ENCODE measurements at places on chromosomes 12 and 14.

DNA sequence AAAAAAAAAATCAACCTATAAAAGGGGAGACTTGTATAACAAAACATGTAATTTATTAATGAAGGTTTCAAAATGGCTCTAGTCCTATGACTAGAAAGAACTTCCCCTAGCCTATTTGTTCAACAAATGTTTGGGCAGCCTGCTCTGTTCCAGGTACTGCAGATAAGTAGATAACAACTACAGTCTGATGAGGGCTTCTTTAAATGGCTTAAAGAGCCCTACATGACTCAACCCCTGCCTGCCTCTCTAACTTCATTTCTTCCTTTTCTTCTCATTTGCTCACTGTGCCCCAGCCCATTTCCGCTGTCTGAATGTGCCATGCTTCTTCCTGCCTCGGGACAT is 21.5 kb downstream of the ALDH6A1 start:
- no peak for DNase-seq

DNA sequence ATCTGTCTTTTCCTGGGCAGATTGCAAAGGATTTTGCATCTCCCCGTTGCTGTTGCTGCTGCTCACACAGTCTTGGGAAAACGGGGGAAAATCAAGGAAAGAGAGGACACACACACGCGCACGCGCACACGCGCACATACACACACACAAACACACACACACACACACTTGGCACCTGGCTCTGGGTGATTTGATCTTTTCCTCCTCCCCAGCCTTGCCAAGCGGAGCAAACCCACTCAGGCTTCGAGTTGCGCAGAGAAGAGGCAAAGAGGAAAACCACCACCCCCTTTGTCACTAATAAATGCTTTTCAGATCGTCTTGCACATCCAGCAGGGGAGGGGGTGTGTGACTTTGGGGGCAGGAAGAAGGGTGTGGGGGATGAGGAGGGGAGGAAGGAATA is 965 bp upstream of the NOS1 start:
- no peak for DNase-seq

GRCh38 chr12:130849561-130850417 is 10.7 kb upstream of the STX2 start:
- no peak for DNase-seq

DNA sequence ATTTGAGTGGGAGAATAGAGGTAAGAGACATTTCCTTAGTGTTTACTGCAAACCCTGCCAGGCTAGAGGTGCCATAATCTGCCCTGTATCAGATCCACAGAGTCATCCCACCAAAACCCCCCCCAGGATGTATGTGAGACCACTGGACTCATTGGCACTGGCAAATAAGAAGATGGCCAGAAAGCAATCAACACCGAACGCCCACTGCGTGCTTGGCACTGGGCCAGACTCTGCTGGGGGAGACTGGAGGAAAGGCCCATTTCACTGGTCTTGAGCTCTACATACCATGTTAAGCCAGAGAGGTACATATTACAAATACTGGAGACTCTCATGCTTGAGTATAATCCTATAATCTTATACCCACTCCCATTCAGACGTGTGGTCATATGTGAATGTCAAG is 44.0 kb downstream of the SMUG1 start:
- no peak for DNase-seq

- no peak for DNase-seq
Measured at GRCh38 chr14:23925523-23926075, 28.0 kb upstream of the DHRS4 start.

DNA sequence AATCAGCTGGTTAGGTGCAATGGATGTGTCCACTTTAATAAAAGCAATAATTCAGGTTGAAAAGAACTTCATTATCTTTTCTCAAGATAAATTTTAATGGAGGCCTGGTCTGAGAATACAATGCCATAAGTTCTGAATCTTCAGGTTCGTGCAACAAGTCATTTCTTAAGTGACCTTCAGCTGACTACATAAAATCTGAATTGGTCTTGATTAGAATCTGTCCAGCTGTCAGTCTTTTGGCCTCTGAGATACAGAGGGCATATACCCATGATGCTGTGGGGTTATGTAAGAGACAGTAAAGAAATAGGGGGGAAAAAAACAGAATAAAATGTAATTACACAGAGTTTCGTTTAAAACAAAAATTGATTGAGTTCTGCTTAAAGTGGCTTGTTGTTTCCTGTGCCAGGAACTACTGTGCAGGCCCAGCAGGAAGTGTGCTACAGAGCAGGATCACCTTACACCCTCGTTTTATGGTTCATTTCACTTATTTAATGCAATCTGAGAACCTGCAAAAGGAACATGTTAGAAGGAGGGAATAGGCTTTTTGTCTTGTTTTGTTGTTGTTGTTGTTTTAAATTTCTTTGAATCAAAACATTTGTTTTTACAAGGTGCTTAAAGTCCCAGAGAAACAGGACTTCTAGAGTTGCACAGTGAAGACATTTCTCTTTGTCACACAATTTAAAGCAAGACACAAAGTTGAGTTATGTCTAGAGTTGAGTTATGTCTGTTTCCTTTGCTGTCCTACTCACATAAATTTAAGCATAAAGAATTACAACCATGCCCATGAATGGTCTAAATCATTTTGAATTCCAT is 64.2 kb downstream of the LGR5 start:
- DNase-seq, result no peak

DNA sequence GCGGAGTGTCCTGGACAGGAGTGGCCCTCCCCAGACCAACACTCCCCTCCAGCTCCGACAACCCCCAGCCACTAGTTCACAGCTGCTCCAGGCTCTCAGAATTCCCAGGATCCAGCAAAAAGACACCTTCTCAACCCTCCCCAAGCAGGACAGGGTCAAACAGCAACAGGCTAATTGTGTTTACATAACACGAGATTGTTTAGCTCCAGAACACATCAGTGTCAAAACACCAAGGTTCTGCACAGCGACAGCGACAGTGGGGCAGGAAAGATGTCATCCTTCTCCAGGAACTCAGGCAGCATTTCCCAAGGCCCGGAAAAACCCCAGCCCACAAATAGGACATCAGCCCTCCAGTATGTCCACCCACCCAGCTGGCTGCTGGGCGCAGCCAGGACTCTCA is 16.5 kb downstream of the ITPK1 start:
- no peak for DNase-seq

GRCh38 chr12:604956-605355 is 58.3 kb downstream of the NINJ2 start:
- DNase-seq, result no peak

GRCh38 chr14:34030864-34031263 is 80.0 kb upstream of the EGLN3 start:
- peak; percentile 53 for DNase-seq

DNA sequence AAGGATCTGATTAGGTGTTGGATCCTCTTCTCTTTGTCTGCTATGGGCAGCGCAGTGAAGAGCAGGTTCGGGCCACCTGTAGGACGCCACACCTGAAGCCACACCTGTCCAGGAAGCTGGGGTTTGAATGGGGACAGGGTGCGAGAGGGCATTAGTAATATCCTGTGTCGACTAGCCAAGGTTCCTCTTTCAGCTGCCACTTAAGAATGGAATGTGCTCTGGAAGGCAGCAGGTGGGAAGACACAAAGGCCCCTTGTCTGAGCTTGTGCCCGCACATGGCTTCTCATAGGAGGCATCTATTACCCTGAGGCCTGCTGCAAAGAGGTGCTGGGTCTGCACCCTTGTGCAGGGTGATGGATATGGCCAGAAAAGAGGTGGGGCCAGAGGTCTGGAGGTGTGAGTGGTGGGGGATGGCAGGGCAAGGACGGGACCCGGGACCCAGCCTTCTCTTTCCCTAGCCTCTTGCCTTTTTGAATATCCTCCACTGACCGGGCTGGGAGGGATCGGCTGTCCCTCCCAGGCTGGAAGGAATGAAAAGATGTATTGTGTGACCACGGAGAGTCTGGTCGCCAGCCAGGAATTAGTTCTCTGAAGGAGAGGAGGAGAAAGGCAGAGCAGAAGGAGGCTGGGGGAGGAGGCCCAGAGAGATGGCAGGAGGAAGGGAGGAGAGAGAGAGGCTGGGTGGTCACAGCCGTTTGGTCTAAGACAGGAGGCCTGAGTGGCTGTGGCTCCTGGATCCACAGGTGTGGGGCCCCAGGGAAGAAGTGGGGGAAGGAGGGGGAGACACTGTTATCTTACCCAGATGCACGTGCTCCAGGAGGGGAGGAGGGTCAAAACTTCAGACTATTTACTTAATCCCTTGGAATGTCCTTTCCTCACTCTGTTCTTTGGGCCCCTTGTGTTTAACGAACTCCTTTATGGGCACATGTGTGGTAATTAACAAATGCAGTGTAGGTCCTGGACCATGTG is 101.5 kb downstream of the SMOC1 start:
- no peak for DNase-seq

- no peak for DNase-seq
Measured at GRCh38 chr14:33758547-33758946, 192.3 kb downstream of the EGLN3 start.

DNA sequence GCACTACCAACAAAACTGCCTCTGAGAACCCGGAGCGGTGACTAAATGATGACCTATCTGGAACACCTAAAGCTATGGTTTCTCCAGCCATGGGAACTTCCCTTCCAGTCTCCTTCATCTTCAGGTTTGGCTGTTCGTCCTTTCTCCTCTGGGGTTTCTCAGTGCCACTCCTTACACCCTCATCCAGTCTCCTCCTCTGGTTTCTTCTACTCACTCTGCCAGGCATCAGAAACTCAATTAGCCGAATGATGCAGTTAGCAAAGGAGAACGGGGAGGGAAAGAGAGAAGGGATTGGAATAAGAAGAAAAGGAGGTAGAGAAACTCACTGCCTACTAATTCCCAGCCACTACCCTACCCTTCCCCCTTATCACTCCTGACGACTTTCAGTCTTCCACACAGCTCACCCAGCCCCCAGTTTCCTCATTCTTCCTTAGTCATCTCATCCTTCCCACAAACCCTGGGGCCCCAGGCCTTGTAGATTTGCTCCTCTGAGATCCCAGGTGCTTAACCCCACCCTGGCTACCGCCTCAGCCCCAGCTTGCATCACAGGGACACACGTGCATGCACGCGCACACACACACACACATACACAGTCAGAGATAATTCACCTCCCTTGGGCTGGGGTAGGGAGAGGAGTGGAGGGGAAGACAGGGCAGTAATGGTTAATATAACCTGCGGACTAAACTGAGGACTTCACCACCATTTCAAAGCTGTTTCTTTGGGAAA is 13.0 kb downstream of the FGD6 start:
- peak; percentile 48 for DNase-seq

DNA sequence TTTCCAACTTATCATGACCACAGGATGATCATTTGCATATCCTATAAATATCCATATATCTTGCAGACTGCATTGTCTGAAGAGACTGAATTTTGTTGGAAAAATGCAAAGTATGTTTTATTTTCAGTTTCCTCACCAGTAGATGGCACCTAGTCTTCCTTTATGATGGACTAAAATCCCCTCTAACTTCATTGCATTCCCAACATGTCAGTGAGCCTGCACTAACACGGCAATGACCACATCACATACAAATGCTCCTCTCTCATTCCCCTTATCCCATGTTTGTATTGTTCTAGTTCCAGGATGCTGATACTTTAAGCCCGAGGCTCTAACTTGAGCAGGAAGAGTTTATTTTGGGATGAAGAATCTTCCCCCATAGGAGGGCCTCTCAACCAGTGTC is 24.7 kb upstream of the MYBPC1 start:
- no peak for DNase-seq

DNA sequence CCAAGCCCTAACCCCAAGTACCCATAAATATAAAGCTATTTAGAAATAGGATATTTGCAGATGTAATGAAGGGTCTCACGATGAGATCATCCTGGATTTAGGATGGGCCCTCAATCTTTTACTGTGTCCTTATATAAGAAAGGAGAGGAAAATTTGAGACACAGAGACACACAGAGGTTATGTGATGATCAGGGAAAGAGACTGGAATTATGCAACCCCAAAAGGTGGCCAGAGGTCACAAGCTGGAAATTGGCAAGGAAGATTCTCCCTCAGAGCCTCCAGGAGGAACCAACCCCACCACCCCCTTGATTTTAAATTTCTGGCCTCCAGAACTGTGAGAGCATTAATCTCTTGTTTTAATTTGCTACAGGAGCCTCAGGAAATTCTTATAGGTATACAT is 334.9 kb upstream of the PRICKLE1 start:
- DNase-seq, result no peak

- no peak for DNase-seq
Measured at GRCh38 chr12:25694072-25694471, 141.0 kb upstream of the LMNTD1 start.

DNA sequence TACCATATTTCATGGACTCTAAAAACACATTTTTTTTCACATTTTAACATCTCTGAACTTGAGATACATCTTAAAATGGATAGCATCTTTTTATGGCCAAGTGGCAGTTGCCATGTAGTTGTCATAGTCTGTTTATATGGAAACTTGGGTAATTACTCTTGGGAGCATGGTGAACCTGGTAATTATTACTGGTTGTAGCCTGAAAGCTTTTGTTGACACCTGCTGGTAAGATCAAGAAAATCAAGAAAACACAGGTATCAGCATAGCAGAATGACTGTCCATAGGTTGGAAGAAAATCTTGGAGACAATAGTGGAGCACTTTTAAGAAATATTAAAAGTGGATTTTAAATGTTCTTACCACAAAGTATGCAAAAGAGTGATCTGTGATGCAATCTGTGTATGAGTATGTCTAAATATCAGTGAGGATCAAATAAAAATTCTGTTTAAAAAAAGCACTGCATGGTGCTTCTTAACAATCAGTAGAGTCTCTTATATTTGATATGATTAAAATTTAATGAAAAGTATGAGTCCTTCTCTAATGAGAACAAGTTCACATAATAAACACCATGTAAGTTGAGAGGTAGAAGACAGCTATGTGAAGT is 44.2 kb downstream of the TTC8 start:
- DNase-seq, result no peak

- no peak for DNase-seq
Measured at GRCh38 chr12:93360688-93361087, 17.0 kb upstream of the NUDT4 start.

- no peak for DNase-seq
Measured at GRCh38 chr14:57380935-57381334, 9.5 kb upstream of the NAA30 start.

- no peak for DNase-seq
Measured at GRCh38 chr14:102985665-102986064, 63.2 kb downstream of the AMN start.

DNA sequence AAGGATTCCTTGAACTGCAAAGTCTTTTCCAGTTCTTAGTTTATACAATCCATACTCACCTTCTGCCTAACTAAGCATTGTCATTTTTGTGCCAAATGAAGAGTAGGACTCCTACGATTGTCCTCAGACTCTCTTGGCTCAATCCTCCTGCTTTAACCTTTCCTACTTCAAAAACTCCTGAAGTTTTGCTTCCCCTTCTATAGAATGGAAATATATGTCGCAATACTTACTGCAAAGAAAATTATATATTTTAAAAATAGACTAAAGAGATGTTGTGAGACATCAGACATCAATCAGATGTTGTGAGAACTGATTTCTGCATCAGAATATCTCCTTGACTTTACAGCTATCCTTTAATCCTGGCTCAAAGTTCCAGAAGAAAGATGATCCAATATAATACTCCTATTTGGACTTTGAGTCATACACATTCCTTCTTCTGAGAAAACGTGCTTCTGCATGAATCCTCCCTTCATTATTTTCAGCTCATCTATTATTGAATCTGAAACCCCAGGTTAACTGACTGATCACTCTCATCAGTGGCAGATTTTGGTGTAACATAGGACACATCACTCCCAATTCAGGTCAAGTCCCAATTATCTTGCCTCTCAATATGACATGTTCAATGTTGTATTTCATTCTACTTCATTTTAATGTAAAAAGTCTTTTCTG is 48.8 kb downstream of the A2M start:
- no peak for DNase-seq

Data from colonic mucosa (tissue), 4 donors.